ENCODE measurements at places on chromosomes 11 and 22. TPM values are rescaled to one million over a fixed set of nuclear protein-coding genes. Genes with fewer than 3 reads are reported as not detected.
A peak's percentile ranks its signal among the peaks of the same experiment; 100 is the strongest.

Gene UPK3A
- 2.0 TPM for polyA plus RNA-seq

Gene CST6
- not detected for polyA plus RNA-seq

Gene NLRP14
- 0.56 TPM for polyA plus RNA-seq

Gene OR51B4
- polyA plus RNA-seq, result 0.24 TPM

Gene MMP3
- not detected for polyA plus RNA-seq

Gene FIBIN
- polyA plus RNA-seq, result 16.4 TPM

Gene ST14
- 39.2 TPM for polyA plus RNA-seq

Gene VPREB3
- polyA plus RNA-seq, result 1.3 TPM

DNA sequence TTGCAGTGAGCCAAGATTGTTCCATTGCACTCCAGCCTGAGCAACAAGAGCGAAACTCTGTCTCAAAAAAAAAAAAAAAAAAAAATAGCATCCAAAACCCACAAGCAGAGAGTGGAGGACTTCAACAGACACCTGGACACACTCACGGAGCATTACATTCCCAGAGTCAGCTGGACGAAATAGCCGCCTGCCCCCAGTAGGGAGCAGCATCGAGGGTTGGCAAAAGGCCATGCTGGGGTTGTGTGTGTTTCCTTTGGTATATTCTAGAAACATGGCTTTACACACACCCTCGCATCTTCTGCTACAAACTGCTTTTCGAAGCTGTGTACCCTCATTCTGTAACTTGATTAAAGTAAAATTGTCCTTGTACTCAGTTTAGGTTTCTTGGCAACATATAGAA is 5.3 kb downstream of the ADA2 start:
- no peak for DNase-seq

- no peak for DNase-seq
These were observed 506.8 kb downstream of the INSC start for GRCh38 chr11:15621565-15621964.

DNA sequence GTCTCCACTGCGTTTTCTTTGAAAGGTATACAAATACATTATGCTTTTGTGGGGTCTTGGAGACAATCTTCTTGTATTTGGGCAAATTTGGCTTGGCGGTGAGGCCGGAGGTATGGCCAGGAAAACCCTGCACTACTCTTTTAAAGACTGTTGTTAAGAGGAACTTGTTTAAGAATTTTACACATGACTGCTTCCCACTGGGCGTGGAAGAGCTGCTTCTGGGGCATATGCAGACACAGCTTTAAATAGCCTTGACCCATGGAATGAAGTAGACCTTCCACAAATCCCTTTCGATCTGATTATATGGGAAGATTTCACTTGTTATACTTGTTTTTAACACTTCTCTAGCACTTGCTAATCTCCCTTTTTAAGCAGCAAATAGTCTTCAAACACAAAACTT is 453.6 kb downstream of the MN1 start:
- peak; percentile 57 for DNase-seq

DNA sequence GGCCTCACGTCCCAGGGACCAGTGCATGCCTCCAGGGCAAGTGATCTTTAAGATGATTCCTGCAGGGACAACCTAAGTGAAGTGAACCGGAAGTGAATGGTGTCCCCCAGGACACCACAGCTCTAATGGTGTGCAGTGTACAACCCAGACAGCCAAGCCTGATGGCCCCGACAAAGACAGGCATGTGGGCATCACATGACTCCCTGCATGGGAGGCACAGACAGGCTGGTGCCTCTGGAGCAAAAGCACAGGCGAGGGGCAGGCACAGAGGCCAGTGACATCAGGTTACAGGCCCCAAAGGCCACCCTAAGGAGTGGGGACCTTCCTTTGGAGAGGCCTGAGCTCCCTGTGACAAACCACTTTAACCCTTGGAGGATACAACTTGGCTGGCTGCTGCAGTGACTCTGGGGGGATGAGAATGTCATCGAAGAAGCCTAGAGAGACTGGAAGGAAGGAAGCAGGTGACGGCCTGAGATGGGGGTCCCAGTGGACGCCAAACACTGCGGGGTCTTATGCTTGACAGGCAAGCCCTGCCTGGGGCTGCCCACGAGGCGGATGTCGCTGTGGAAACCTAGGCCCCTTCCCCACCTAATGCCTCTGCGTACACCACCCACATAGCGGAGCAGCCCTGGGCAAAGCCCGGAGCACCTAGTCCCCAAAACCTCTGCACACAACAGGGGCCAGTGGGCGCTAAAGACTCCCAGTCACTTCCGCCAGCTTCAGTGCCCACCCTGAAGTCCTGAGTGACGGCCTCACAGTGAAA is 12.4 kb downstream of the POLR3H start:
- no peak for DNase-seq

DNA sequence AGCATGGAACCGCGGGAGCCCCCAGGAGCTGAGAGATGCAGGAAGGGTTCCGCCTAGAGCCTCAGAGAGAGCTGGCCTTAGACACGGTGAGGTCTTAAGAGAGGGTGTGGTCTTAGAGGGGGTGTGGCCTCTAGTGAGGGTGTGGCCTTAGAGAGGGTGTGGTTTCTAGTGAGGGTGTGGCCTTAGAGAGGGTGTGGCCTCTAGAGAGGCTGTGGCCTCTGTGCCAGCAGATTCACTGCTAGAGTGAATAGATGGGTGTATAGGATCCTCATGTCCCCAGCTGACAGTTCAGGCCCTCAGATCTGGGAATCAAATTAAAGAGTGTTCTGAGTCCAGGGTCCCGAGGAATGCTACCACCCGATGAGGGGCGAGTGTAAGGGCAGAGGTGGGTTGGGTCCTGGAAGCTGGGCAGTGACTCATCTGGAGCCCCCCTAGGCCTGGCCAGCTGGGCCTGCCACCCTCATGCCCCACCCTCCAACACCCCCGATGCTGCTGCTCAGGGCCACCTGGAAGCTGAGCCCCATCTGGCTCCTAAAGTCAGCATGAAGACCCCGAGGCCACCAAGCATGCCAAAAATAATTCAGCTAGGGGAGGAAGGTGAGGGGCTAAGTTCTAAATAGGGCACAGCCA is 49.5 kb downstream of the IGF2 start:
- DNase-seq, result no peak

- no peak for DNase-seq
These were observed 11.3 kb upstream of the CCDC83 start for GRCh38 chr11:85843929-85844328.

GRCh38 chr11:65575568-65576231 is at the start of gene EHBP1L1:
Gene EHBP1L1 (plus strand): TSS chr11:65576053. CDS start chr11:65576303, 250 bp downstream.
- no peak for DNase-seq

GRCh38 chr11:2263724-2264360 is 6.5 kb downstream of the ASCL2 start:
- DNase-seq, result no peak

DNA sequence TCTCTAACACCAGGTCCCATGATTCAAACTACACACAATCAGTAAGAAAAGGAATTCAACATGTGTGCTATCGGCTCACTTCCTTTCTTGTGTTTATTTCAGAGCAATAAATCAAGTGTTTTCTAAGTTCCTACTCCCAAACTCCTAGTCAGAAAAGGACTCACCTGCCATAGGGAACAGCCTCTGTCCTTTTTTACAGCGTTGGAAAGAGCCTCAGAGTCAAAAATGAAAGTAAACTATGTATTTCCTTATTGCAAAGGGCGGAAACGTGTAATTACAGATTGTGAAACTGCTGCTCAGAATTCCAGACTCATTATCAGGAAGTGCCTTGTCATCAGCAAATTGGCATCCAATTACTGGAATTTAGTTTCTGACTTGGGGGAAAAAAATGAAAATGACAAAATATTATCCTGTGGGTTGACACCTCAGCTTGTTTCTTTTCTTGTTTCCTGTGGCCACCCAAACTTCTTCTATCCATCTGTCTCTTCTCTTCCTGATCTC is at the start of gene CASP4:
CASP4 (minus strand) TSS at position 220 of the 501 bp plus-strand sequence; CDS start at position 171, 49 bp downstream.
- DNase-seq, result peak; percentile 20

- DNase-seq, result no peak
These were observed 18.6 kb downstream of the RSPH14 start for GRCh38 chr22:23122992-23123803.

GRCh38 chr11:128260398-128260797 is 327.0 kb downstream of the ETS1 start:
- no peak for DNase-seq

DNA sequence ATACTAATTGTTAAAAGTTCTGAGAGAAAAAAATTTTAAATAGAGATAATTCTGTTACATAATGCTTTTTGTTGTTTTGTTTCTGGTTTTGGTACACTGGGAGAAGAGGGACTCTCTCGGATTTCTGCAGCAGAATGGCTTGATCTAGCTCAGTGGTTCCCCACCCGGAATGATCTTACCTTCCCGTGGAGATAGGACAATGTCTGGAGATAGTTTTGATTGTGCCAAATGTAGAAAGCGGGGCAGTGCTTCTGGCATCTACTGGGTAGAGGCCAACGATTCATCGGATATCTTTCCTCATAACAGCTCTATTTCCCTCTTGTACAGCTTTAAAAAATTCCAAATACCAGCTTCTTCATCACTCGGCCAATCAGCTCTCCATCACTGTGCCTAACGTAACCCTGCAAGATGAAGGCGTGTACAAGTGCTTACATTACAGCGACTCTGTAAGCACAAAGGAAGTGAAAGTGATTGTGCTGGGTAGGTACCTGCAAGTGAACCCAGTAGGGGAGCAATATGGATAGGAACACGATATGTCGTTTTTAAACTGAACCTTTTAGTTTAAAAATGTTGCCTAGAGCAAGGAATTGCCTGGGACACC is 13.2 kb downstream of the CRTAM start:
- no peak for DNase-seq

- peak; percentile 29 for DNase-seq
These were observed 72.3 kb downstream of the TRIM44 start for GRCh38 chr11:35734669-35735410.

GRCh38 chr22:38282397-38282796 is 9.6 kb upstream of the TMEM184B start:
- DNase-seq, result no peak

DNA sequence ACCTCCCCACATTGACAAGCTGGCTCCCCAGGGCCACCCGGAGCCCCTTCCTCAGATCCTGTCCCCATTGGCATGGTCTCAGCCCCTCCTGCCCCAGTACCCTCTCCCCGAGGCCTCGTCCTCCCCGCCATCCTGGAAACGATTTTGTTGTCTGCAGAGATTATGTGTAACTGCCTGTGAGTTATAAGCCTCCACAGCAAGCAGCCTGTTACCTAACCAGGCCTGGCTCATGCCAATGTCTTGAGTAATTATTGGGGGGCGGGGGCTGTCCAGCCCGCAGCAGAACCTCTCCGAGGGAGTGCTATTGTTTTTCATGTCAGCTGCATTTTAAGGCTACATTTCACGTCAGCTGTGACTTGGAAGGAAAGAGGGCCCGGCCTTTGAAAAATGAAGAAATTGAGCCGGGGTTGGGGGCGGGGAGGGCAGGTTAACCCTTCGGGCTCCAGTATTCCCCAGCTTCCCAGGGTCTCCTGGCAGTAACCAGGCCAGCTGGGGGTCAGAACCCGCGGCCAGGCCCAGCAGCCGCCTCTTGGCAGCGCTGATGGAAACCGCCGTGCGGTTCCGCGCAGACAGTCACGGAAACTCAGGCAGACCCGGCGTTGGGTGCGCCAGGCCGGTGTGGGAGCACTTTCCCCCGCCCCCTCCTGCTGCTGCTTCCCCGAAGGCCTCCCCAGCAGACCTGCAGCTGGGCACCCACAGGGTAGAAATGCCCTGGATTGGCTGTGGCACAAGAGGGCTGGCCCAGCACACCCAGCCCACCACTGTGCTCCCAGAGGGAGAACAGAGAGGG is 59.5 kb downstream of the CDKN1C start:
- peak; percentile 83 for DNase-seq

DNA sequence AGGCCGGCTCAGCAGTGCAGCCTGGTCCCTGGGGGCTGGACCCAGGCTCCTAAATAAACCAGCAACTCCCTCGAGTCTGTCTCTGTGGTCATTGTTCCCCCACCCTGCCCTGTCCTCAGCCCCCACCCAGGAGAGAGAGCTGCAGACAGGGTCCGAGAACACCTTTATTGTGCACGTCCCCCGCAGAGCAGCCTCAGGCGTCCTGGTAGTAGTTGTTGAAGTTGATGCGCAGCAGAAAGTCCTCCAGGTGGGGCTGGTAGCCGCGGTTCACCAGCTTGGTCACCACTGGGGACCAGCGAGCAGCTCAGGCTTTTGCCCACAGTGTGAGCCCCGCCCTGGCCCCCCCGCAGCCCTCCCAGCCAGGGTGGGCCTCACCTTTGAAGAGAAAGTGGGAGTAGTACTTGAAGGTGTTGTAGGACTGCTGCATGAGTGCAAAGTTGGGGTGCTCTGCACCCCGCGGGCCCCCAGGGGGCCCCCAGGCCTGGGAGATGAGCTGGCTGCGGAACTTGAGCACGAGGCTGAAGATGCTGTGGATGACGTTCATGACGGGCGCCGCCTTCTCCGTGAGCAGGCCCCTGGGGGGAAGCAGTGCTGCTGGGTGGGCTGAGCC is 16.8 kb downstream of the SELENOO start:
- DNase-seq, result no peak
